ENCODE measurements at places on chromosomes 6 and 20.
A peak's percentile ranks its signal among the peaks of the same experiment; 100 is the strongest.

GRCh38 chr6:20417819-20418218 is 16.1 kb downstream of the E2F3 start:
- no peak for DNase-seq

- no peak for DNase-seq
Observed at GRCh38 chr6:38172739-38173410, 353.3 kb downstream of the ZFAND3 start.

DNA sequence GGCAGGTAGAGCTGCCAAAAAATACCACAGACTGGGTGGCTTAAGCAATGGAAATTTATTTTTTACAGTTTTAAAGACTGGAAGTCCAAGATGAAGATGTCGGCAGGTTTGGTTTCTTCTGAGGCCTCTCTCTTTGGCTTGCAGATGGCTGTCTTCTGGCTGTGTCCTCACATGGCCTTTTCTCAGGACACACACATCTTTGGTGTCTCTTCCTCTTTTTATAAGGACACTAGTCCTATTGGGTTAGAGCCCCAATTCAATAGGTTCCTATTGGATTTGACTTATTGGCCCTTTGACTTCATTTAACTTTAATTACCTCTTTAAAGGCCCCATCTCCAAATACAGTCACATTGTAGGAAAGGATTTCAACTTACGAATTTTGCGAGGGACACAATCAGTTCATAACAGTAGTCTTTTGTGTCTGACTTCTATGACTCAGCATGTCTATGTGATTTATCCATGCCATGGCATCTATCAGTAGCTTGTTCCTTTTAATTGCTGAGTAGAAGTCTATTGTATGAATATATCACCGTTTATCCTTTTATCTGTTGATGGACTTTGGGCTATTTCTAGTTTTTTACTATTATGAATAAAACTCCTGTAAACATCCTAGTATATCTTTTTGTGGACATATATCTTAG is 11.0 kb upstream of the TCP11 start:
- no peak for DNase-seq

- peak; percentile 65 for DNase-seq
Observed at GRCh38 chr6:163457637-163458561, 43.4 kb downstream of the QKI start.

GRCh38 chr6:43011207-43011606 is 2.5 kb downstream of the MEA1 start:
- no peak for DNase-seq

GRCh38 chr6:35091346-35092083 is 49.6 kb downstream of the TCP11 start:
- peak; percentile 61 for DNase-seq

DNA sequence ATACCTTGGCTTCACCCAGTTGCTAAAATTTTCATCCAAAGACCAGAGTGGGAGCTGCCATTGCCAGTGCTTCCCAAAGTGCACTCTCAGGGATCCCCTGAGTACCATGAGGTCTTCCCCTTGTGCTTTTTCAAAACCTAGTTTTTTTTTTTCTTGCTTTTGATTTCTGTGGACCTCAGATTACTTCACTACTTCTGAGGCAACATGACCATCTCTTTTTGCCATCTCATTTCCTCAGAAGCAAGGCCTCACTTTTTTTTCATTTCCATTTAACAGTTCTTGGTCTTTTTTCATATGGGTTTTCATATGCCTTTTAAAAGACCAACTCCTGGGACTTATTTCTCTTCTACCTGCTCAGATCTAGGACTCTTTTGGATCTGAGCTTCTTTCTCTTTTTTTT is 64.1 kb upstream of the MMS22L start:
- DNase-seq = no peak

DNA sequence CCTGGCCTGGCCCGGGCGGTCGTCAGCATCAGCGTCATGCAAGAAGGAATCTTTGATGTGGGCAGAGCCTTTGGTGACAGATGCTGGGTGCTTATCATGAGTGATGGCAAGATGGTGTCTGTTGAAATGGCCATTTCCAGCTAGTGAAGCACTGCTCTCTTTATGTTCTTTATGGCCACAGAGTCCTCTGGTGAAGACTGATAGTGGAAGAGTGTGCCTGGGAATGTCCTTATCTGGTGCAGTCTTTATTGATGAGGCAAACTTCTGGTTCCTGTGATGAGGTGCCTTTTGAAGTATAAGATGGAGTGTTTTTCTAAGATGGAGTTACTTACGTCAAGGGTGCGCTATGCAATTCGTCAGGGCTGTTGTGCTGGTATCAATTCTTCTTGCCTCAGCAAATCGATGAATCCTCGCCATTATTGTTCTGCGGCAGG is 22.6 kb upstream of the CCR6 start:
- no peak for DNase-seq

DNA sequence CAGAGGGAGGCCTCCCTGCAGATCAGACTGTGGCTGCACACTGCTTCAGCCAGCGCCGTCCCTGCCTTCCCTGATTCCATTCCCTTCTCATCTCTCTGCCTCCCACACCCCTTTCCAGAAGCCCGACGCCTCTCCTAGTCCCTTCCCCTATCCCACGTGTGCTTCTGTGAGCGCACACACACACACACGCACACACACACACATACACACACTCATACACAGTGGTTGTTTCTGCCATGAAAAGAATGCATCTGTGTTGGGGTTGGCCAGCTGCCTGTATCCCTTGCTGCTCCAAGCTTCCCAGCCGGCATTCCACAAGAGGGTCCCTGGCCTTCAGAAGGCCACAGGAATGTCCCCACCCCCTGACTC is 51.7 kb downstream of the MOCS1 start:
- no peak for DNase-seq

Data from ascending aorta (tissue), 2 donors.